ENCODE measurements at places on chromosomes 7 and 10.

DNA sequence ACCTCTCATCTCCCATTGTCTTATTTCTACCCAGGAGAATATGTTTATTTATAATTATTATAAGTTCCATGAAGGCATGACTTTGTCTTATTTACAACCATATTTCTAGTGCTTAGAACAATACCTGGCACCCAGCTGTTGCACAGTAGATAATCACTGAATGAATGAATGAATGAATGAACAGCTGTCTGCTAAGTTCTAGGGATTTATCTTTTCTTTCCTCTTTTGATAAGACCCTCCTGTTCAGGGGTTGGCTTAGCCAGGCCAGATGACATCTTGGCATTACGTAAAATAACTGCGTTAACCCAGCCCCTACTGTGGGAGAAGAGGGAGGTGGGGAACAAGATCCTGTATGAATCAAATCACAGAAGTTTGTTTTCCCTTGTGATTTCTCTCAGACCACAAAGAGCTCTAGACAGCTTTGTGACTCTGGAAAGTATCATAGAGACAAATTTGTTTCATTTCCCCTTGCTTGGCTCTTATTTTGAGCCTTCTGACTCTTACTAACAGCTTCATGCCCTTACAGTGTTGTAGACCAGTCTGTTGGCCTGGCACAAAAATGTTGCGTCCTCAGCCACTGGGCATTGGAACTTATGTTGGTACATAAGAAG lies 8.4 kb downstream of the ZNF862 start:
- no peak for DNase-seq

GRCh38 chr10:113095419-113096127 lies 145.5 kb downstream of the TCF7L2 start:
- no peak for DNase-seq

- peak; percentile 53 for DNase-seq
Measured at GRCh38 chr10:97718659-97719142, 5.2 kb downstream of the MARVELD1 start.

GRCh38 chr7:28595801-28596200 lies 183.5 kb downstream of the CREB5 start:
- DNase-seq, result no peak

DNA sequence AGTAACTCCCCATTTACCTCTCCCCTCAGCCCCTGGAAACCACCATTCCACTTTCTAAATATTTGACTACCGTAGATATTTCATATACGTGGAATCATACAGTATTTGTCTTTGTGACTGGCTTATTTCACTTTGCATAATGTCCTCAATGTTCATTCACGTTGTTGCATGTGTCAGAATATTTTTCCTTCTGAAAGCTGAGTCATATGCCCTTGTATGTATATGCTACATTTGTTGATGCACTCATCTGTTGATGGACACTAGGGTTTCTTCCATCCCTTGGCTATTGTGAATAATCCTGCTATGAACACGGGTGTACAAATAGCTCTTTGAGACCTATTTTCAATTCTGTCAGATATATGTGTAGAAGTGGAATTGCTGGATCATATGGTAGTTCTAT lies 25.8 kb upstream of the TSPAN13 start:
- no peak for DNase-seq

GRCh38 chr10:43801140-43801539 lies 152.5 kb upstream of the ZNF32 start:
- DNase-seq, result no peak

DNA sequence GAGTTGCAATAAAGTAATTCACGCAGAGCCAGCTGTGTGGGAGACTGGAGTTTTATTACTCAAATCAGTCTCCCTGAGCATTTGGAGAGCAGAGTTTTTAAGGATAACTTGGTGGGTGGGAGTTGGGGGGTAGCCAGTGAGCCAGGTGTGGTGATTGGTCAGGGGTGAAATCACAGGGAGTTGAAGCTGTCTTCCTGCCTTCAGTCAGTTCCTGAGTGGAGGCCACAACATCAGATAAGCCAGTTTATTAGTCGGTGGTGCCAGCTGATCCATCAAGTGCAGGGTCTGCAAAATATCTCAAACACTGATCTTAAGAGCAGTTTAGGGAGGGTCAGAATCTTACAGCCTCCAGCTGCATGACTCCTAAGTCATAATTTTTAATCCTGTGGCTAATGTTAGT lies 3.3 kb upstream of the CYP51A1 start:
- peak; percentile 99 for DNase-seq

- DNase-seq, result no peak
Measured at GRCh38 chr7:103499976-103500375, 54.0 kb upstream of the SLC26A5 start.

DNA sequence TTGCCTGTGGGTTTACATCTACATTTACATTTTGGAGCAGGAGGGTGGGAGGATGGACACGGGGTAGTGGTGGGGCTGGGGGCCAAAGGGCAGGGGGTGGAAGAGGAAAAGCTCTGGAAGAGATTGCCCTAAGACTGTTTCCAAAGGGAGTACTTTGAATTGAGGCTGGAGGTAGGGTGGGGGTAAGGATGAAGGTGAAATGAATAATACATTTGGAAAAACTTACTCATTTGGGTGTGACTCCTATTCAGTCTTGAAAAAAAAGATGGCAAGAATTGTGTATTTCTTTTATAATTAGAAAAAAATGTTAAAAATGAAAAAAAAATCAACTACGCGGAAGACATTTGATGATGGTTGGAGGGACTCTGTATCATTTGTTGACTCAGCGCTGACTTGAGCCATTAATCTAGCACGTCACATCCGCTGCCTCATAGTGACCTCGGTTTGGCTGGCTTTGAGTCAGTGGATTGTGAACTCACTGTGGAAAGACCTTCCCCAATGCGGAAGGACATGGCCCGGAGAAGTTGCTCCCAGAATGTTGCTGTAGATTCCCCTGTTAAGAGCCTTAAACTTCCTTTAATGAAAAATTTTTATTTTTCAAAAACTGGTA lies 2.8 kb downstream of the FAM180A start:
- DNase-seq, result peak; percentile 82

DNA sequence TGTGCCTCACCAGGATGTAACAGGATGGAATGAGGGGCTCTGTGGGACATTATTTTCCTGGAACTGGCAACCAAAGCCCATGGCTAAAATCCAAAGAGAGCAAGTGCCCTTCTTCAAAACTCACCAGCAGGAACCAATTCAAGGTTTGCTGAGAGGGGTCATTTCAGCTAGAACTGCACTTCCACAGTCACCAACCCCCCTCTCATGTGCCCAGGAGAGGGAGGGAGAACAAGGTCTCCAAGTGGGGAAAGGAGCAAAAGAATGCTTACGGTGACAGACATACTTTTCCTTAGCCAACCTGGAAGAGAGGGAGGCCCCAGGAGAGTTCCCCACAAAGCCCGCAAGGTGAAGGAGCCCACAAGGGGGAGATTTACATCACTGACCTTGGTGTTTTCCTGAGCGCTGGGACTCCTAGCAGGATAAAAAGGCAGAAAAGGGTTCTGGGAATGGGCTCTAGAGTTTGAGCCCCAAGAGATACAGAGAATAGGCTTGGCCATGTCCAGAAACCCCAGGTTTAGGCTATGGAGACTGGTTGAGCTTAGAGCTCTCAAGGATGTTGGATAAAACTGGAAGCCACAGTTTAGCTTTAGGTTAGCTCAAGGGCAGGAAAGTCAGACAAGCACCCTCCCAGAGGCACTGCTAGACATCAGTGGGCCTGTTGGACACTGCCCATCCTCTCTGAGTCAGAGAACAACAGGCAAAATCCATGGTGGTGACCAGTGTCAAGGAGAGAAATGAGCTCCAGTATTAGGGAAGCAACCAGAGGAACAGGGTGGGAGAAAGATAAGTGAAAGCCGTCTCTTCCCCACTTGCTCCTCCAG lies 63.9 kb upstream of the GHITM start:
- DNase-seq, result no peak

DNA sequence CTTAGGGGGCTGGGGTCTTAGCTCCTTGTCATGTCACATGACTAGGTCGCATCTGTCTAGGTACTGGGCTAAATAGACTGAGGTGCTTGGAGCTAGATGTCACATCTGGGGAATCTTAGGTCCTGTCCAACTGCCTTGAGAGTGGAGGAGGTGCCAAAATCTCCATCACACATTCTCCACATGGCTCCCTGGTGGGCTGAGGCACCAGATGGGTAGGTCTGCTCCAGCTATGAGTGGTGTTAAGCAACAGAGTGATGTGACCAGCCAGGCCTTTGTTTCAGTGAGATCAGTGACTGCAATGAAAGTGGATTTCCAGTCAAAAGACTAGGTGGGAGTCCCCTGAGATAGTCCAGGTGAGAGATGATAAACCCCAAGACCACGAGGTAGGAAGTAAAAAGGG lies 251.8 kb downstream of the BMPER start:
- no peak for DNase-seq

GRCh38 chr7:17041324-17041723 lies 159.5 kb upstream of the AGR3 start:
- DNase-seq, result peak; percentile 88

DNA sequence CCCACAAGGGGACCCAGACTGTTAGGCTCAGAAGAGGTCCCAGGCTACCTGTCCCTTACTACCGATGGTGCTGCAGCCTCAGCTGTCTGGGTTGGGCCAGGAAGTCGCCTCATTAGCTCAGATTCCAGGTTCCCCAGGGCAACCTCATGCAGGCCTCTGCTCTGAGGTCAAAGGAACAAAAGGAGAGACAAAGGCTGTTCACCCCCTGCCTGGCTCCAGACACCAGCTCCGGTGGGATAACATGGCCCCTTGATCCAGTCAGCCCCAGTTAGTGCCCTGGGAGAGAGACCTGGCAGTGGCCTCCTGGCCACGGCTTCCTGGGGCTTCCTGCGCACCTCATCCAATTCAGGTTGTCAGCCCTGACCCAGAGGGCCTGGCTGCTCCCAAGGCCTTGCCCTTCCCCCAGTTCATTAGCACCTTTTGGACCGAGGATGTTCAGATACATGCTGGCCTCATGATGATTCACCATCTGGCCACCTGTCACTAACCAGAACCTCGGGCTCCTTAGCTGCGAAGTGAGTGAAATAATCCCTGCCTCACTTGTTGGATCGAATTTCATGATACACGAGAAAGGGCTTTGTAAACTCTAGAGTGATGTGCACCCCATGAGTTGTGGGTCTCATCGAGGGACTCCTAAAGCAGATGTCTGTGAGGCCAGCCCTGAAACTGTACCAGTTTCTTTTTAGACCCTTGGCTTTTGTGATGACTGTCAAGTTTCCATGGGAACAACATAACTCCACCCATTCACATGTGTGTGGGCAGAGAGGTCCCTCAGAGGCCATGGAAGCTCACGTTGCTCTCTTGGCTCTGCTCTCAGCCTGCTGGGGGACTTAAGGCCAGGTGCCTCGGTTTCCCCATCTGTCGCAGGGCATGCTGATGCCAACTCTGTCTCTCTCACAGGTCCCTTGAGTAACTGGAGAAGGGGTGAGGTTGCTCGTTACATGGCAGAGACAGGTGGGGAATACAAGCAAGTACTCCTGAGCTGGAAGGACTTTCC lies 79.5 kb upstream of the PCBD1 start:
- DNase-seq, result no peak

- no peak for DNase-seq
Measured at GRCh38 chr7:179209-179681, 13.1 kb upstream of the FAM20C start.

- peak; percentile 96 for DNase-seq
Measured at GRCh38 chr10:63114031-63114814, 18.9 kb upstream of the NRBF2 start.

DNA sequence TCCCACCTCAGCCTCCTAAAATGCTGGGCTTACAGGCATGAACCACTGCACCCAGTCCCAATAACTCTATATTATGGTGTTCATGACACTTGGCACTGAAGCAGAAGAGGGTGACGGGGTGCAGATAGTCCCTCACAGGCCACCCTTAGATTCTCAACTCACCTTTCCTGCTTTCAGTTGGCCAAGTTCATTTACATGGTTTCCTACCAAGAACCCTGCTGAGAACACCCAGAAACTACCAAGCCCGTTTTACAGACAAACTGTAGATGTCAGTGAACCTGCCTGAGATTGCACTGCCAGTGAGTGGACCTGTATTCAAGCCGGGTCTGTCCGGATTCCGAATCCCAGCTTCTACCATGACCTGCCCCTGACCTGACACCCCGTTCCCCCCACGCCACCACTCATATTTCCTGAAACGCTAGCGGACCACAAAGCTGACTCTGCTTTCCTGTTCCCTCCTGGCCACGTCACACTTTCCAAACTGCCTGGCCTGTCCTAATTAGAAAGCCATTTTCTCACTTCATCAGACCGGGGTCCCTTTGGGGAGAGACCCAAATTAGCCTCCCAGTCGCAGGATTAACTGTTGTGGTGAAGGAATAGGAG lies 17.3 kb downstream of the GRID2IP start:
- DNase-seq, result no peak

DNA sequence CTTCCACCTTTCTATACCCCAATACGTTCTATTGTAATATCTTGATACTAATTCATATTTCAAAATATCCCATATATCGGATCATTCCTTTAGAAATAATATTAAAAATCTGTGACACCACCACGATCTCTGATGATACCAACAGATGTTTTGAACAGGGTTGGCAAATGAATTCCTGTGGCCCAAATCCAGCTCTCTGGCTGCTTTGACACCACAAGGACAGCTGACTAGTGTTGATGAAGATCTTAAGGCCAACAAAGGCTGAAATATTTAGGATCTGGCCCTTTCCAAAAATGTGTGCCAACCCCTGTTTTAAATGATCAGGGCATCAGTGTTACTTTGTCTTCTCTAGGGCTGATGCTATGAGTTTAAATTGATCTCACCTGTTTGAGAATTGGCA lies 380.7 kb upstream of the PFKP start:
- no peak for DNase-seq

DNA sequence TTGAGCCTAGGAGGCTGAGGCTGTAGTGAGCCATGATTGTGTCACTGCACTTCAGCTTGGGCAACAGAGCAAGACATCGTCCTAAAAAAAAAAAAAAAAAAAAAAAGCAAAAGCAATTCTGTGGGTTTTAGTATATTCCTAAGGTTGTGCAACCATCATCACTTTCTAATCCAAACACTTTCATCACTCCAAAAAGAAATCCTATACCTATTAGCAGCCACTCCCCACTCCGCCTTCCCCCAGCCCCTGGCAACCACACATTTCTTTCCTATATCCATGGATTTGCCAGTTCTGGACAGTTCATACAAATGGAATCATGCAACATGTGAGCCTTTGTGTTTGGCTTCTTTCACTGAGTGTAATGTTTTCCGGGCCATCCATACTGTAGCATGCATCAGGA lies 20.4 kb downstream of the ZAN start:
- peak; percentile 23 for DNase-seq

GRCh38 chr7:7819442-7820247 lies 101.2 kb upstream of the RPA3 start:
- no peak for DNase-seq
